ENCODE measurements at places on chromosomes 7 and 10.

- no peak for DNase-seq
Observed at GRCh38 chr10:133353202-133353959, 4.4 kb downstream of the FUOM start.

- DNase-seq, result no peak
Observed at GRCh38 chr10:21083861-21084260, 186.8 kb upstream of the NEBL start.

DNA sequence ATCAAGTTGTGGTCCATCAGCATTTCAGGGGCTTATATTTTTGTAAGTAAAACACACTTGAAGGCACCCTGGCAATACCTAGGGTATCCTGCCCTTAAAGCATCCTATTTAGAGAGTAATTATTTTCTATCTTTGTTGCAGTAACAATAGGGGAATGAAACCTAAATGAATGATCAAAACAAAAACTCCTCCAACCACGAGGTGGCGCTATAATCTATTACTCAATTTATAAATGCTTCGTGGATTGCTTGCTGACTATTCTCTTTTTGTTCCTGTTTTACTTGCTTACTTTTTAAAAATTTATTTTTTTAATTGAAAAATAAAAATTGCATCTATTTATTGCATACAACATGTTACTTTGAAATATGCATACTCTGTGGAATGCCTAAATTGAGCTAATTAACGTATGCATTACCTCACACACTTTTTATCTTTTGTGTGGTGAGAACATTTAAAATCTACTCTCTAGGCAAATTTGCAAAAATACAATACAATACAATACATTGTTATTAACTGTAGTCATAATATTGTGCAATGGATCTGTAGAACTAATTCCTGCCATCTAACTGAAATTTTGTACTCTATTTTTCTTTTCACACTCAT is 147.7 kb upstream of the BMPER start:
- peak; percentile 45 for DNase-seq

DNA sequence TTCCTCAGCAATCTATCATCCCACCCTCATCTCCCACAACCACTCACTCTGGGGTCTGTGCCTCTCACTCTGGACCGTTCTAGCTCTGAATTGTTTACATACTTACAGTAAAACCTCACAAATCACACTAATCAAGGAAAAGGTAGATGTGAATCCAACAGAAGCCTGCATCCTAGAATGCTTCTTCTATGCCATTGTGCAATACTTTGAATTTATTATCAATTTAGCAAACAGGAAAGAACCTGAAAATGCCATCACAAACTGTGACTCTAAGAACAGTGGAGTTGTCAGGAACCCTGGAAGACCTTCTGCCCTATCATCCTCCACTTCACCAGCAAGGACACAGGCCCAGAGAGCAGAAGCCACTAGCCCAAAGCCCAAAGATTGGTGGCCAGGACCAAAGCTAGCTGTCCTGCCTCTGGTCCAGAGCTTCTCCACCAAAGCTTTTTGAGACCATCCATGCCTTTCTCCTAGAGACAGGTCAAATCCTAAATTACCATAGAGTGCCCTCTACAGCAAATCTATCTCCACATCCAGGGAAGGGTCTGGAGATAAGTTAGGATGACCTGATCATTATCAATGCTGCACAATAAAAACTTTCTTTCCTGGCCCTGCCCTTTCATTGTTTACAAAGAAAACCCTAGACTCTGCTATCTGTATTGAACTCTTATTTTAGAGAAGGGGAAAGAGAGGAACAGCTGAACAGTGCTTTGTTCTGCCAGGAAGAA is 2.4 kb downstream of the SORBS1 start:
- no peak for DNase-seq

- DNase-seq, result no peak
Observed at GRCh38 chr10:24938076-24938475, 14.3 kb downstream of the PRTFDC1 start.

DNA sequence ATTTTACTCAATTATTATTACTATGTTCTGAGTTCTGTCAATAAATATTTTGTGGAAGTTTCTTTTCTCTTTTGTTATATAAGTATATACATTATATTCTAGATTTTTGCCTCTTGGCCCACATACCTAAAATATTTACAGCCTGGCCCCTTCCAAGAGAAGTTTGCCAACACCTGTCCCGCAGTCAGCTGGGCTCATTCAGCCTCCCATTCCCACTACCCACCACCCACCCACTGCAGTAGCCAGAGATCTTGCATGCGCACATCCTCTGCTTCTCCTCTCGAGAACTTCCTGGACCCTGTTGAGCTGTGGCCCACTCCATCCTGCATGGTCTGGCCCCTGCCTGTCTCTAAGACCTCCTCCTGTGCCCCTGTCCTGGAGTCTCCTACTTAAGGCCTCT is 33.6 kb downstream of the WIPF3 start:
- no peak for DNase-seq

GRCh38 chr10:117740691-117741222 is 198.2 kb downstream of the EMX2 start:
- no peak for DNase-seq

DNA sequence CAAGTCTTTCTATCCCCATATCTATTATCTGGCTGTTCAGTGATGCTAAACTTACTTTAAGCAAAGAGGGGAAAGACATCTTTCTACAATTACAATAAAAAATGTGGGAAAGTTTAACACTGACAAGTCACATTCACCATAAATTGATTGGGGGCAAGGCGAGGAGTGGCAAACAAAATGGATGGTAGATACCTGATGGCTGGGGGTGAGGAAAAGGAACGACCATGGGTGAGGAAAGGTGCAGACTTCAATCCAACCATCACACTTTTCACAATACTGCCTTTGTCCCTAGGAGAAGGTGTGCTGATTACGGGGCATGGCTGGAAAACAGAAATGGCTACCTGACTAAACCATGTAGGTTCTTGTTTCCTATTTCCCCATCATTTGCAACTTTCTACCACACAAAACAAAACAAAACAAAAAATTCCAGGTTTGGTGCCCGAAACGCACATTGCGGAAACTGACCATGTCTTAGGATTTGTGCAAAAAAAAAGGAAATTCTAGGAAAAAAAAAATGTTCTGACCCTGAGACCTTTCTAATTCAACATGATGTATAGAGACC is 3.8 kb downstream of the RELN start:
- DNase-seq, result no peak

- no peak for DNase-seq
Observed at GRCh38 chr10:127132451-127132850, 63.9 kb downstream of the INSYN2A start.

DNA sequence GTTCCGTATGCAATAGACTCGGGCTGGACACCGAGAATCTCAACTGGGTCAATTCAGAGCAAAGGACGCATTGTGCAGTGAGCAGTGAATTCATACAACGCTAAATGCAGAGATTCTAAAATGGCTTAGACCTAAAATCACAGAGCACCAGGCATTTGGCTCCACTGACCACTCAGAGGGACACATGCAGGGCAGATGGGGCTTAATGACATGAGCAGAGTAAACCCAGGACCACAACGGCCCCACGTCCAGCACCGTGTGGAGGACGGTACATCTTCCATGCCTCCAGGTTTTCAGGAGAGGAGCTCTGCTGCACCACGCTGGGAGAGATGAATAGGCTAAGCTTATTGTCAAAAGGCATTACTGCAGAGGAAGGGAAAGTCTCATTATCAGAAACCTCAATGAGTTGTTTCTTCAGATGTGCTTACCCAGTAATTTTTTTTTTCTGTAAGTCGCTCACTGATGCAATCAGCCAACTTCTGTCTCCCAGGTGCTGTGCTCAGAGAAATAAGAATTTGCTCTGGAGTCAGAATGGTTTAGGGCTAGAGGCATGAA is 555.0 kb downstream of the PTPRN2 start:
- DNase-seq, result no peak

GRCh38 chr10:116270771-116271592 is 2.0 kb downstream of the GFRA1 start:
- no peak for DNase-seq

DNA sequence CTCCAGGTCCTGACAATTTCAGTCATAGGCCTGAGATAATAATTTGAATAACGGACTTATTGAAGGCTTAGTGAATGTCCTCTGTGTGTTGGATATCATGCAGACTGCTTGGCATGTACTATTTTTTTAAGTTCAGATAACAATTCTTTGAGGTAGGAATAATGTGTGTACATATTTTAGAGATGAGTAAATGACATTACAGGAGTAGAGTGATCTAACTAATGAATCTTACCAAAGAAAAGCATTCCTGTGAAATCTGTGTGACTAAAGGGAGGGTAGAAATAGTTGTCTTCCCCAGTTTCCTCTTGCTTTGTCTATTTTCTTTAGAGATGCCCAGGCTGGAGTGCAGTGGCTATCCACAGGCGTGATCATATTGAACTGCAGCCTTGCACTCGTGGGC is 391.8 kb upstream of the ETV1 start:
- no peak for DNase-seq

GRCh38 chr10:10804998-10805740 is 212.5 kb upstream of the CELF2 start:
- no peak for DNase-seq

DNA sequence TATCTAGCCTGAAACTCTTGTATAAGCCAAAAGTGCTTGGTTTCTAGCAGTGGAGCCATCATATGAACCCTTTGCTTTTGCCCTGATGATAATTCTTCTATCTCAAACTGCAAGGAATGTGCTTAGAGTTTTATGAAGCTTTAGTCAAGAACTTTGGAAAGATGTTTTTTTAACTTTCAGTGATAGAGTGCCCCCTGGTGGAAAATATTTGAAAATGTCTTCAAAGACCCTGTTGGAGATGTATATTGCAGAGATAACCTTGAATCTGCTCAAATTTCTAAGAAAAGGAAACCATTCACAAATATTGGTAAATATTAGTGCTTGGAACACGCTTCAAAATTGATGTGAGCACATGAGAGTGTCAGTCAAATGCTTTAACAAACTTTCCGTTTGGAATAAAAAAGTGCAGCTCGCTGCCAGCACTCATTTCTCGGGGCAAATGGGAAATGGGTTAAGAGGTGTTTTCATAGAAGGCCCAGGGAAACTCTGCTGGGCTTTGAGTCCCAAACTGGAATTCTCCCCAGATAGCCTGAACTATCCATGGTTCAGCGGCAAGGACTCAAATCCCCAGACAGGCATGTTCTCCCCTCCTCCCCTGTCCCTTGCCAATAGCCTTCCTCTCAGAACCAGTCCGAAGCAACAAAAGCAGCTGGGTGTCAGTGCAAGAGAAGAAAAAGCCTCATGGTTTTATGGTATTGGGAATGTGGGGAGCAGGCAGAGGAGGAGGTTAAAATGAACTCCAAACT is 129.3 kb downstream of the MYOF start:
- DNase-seq, result no peak

DNA sequence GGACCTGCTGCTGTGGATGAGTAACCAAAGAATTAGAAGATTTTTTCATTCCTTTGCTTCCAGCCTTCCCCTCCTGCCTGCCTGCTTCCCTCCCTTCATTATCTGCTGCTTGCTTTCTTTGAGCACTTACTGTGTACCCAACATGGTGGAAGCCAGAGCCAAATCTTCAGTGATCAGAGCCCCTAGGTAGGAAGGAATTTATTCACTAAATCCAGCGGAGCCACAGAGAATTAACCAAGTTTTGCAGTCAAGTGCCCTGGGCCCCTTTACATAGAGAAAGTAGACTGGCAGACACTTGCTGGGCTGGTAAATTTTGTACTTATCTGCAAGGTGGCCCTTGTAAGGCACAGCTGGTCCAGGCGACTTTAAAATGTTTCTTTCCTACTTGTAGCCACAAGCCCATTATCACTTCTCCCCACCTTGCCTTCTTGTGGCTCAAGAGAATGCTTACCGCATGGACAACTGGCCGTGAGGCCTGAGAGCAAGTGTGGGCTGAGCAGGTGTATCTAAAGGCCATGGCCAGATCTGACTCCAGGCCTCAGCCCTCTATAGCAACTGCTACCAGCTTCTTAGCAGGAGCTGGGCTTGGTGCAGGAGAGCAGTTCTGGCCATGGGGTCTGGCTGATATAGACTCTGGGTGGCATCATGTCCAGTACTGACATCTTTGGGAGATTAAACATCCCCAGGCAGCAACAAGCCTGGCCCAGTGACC is 11.1 kb downstream of the UNC5B start:
- no peak for DNase-seq

DNA sequence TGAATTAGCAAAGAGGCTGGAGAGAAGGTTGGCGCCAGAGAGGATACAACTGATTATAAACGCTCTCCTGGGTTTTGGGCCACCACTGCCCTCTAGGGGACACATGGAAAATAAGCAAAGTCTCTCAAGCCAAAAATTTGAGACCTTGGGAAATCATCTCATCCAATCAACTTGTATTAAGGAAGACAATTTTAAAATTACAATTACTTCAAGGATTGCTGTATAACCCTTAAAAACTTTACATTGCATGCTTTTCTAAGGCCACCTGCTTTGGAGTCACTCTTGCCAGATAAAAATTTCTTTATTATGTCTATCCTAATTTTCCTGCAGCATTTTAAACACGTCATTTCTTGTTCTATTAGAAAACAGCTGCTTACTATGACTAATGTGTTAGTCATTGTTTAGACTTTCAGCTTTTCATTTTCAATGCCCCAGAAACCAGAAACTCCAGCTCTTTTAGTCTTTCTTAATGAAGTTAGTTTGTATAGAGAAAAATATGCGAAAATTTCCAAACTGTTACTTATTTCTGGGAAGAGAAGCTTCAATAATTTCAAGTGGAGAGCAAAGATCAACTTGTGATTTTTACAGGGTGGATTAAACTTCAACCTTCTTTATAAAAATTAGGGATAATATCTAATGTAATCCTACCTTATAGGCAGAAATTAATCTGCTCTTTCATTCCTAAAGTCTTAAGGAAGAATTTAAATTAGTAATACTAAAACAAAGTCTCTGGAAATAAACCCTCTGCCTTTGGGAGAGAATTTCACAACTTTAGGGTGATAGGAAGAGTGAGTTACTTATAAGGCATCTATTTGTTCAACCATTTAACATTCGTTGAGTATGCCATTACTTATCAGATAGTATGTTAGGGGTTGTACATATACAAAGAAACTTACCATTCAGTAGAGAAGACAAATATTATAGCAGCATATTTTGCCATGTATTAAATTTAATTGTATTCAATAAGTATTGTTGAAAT is 20.6 kb upstream of the RHOBTB1 start:
- DNase-seq, result no peak

- no peak for DNase-seq
Observed at GRCh38 chr7:75914169-75914654, 743 bp upstream of the POR start.

Measured in HFF-Myc (cell line).